ENCODE measurements at places on chromosomes 7 and 10.

GRCh38 chr7:14407246-14408015 lies 418.0 kb upstream of the ETV1 start:
- no peak for DNase-seq

DNA sequence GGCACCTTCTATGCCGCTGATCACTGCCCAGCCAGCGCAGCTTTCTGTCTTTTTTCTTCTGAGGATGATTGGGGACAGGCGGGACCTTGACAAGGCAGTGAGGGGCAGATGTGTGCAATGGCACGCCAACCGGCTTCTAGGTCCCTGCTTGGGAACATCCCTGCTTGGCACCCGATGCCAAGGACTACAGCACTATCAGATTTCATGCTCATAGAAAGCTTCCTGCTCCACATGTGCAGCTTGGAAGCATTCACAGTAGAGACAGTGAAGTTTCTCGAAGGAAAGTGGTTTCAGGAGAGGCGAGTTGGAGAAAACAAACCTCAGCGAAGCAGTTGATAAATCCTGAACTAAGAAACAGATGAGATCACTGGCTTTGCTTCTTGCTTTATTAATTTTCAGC lies 267.5 kb upstream of the HABP2 start:
- no peak for DNase-seq

DNA sequence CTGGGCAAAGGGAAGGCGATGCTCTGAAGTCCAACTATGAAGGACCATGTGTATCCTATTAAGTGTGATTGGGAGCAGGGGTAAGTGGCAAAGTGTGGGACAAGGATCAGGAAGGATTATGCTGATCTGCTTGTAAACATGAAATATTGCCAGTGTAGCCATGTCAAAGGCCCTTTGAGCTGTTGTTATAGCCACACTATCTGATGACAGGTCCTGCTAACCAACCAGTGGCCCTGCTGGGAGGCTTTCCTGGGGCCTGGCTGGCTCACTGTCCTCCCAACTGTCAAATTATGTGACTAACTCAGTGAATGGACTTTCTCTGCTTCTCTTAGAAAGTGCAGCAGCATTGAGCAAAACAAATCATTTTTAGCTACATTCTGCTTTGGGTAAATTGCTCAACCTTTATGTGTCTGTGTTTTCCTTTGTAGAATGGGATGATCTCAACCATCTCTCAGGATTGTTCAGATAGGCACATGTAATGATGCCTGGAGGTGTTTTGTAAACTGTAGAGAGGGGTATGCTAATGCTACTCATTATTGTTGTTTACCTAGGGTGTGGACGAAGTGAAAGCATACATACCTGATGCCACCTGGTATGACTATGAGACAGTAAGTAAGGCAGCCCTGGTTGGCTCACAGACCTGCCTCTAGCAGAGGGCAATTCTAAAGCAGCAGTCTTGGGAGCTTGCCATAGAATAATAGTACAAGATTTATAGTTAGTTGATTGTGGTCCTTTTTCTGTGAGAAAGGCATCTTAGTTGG lies 47.4 kb downstream of the MGAM2 start:
- no peak for DNase-seq

- no peak for DNase-seq
These were observed 50.0 kb downstream of the NPY start for GRCh38 chr7:24334012-24334411.

- DNase-seq = no peak
These were observed 1155.1 kb upstream of the SORCS1 start for GRCh38 chr10:108319434-108320222.

GRCh38 chr10:120783867-120784266 lies 67.3 kb upstream of the WDR11 start:
- no peak for DNase-seq

DNA sequence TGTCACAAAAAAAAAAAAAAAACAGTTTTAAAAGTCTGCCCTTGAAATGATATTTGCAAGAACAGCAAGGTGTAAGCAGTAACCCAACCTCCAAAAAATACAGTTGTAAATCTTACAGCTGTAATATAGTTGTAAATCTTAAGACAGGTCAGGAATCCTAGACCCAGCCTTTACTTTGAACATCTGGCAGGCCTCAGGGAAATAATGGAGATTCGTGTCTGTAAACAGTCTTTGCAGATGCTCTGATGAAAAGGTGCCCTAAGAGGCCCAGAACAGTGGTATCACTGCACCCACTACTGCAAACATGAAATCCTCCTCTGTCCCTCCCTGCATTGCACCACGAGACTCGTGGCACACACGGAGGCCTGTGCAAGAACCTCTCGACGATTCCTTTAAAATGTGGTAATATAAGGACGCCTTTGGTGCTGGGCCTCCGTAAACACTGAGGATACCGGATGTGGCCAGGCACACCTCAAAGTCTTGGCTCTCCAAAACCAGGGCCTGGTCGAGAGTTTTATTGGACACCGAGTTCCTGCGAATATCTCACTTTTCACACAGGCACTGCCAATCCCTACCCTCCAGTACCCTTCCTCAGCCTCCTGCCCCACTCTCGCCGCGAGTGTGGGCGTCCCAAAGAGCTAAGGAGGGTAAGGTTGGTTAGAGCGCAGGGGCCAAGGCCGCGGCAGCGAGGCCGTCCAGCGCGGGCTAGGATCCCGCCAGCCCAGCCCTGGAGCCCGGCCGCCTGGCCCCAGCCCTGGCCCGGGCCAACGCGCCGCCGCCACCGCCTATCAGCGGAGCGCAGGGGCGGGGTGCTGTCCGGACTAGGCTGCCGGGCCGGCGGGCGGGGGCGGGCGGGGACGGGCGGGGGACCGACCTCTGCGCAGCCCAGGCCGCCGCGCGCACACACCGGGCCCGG lies at the start of gene REEP3:
TSS of gene REEP3 (plus strand) at position 902 of the 916 bp plus-strand sequence. CDS start 145 bp downstream, outside the sequence.
- peak; percentile 64 for DNase-seq

DNA sequence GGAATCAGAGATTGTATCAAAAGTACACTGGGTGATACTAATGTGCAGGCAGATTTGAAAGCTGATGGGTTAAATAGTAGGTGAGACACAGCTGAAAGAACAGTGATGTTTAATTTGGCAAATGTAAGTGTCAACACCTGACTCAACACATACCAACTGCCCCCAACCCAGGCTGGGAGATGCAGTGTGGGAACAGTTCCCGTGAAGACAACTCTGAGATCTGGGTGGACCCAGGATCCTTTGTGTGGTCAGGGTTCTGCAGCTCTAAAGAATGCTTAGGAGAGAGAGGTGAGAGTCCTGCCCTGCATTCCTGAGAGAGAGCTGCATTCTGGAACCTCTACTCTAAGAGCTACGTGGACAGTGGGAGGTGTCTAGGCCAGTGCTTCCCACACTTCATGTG lies 479.7 kb downstream of the RPS24 start:
- no peak for DNase-seq

DNA sequence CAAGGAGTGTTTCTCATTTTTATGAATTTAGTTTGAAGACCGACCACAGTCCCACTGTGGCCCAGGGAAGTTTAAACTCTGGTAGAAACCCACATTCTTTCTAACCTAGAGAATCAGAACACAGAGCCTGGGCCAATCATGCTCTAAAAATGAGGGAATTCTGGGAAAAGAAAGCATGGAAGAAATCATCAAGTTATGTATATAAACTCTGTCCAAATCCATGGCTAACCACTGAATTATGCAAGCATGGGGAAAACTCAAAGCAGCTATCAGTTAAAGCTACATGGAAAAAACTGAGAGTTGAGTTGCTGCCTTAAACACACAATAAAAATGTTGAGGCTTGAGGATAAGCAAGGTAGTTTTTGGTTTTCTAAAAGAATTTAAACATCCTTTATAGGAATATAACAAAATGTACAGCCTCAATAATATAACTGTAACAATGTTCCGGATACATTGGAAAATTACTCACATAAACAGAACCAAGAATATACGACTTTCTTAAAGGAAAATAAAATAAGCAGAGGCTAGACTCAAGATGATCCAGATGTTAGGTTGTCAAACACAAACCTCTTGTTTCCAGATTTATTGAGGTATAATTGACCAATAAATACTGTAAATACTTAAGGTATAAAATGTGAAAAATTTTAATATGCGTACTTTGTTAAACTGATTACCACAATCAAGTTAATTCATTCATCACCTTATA lies 311.2 kb upstream of the GNAI1 start:
- no peak for DNase-seq

- peak; percentile 54 for DNase-seq
These were observed 120.1 kb downstream of the ELAPOR2 start for GRCh38 chr7:86939197-86939814.

DNA sequence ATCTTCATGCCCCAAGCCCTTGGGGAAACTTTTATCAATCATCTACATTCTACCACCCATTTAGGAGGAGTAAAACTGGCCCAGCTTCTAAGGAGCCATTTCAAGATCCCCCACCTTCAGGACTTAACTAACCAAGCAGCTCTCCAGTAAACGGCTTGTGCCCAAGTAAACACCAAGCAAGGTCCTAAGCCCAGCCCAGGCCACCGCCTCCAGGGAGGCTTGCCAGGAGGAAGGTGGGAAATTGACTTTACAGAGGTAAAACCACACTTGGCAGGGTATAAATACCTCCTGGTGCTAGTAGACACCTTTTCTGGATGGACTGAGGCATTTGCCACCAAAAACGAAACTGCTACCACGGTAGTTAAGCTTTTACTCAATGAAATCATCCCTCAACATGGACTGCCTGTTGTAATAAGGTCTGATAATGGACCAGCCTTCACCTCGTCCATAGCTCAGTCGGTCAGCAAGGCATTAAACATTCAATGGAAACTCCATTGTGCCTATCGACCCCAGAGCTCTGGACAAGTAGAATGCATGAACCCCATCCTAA lies 5.6 kb downstream of the AKR1B15 start:
- no peak for DNase-seq

- DNase-seq = no peak
These were observed 43.7 kb downstream of the HIF1AN start for GRCh38 chr10:100579261-100580090.

DNA sequence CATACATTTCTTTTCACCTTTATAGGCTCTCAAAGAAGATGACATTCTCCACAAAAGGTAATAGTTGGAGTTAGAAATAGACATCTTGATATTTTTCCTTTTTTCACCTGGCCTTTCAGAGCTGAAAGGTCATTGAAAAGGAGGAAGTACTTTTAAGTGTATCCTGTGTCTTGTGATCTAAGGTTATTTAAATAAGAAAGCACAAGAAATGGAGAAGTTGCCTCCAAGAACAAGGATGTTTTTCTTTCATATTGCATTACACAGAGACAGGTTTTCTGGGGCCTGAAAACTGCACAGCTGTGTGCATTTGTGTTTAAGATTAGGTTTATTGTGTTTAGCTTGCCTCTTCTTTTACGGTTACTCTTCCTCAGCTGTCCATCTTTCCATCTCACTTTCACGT lies 103.4 kb upstream of the SEMA3D start:
- no peak for DNase-seq

GRCh38 chr7:157751406-157751805 lies 414.6 kb downstream of the DNAJB6 start:
- no peak for DNase-seq

GRCh38 chr10:129345763-129346162 lies 121.3 kb upstream of the MGMT start:
- no peak for DNase-seq

DNA sequence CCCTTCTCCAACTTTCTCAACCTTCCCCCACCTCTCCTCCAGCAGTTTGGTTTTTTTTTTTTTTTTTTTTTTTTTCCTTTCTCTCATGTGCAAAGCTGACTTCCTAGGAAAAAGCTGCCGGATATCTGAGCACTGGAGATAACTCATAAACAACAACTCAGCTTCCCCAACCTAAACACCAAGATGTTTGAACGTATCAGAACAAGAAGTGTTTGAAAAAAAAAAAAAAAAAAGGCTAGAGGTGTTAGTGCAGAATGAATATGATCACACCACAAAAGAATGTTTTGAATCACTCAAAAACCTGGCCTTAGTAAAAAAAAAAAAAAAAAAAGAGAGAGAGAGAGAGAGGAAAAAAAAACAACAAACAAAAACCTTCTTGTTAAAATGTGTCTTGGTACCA lies 11.2 kb downstream of the GATA3 start:
- no peak for DNase-seq

GRCh38 chr10:96587264-96588059 lies 650 bp upstream of the TM9SF3 start:
- DNase-seq = peak; percentile 72

- DNase-seq = no peak
These were observed 116.3 kb upstream of the BTBD16 start for GRCh38 chr10:122154545-122155366.

DNA sequence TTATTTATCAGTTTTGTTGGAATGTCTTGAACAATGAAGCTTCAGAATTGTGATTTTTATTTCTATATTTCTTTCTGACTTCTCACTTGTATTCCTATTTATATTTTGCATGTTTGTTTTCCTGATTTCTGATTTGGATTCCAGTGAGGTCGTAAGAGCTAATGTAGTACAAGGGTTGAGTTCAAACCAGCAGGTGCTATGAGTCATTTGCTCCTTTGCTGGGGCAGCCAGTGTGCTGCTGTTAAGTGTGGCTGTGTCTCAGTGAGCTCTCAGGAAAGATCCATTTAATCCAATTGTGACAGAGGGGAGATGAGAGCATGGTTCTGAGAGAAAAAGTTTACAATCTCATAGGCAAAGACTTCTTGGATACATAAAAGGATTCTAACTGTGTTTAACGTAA lies 48.6 kb downstream of the MCU start:
- DNase-seq = no peak

GRCh38 chr10:97000487-97001182 lies 168.5 kb downstream of the LCOR start:
- DNase-seq = no peak

DNA sequence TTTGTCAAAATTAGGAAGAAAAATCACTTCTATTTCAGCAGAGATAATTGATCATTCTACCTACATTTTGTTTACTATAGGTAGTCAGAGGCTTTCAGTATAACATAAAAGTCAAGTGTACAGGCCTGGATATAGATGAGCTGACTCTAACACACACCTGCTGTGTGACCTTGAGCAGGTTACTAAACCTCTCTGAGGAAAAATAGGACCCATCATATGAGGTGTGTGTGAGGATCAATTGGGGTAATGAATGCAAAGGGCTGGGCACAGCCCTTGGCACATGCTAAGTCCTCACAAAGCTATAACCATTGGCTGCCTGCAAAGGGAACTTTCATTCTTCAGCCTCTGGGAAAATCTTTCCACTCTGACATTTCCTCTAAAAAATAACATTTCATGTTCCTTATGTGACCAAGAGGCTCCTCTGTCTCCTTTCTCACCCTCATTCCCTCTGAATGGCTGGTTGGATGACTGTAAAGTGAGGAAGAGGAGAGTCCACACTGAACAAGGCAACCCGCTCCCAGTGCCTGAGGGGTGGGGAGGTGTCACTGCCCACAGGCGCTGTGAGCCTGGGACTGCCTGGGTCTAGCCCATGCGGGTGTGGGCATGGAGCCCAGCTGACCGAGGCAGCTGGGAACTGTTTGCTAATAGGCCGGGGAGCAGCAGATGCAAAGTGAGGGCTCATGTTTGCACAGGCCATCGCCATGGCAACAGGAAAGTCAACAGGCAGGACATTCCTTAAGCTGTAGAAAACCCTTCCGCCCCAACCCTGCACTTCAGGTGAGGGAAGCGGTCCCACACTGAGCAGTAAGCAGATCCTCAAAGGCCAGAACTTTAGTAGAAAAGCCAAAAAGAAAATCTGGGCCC lies 36.8 kb downstream of the MYOF start:
- DNase-seq = no peak

GRCh38 chr7:20185988-20186387 lies 31.2 kb downstream of the MACC1 start:
- no peak for DNase-seq
